ENCODE measurements at places on chromosomes 6 and 20. TPM values are rescaled to one million over a fixed set of nuclear protein-coding genes. Genes with fewer than 3 reads are reported as not detected.

DNA sequence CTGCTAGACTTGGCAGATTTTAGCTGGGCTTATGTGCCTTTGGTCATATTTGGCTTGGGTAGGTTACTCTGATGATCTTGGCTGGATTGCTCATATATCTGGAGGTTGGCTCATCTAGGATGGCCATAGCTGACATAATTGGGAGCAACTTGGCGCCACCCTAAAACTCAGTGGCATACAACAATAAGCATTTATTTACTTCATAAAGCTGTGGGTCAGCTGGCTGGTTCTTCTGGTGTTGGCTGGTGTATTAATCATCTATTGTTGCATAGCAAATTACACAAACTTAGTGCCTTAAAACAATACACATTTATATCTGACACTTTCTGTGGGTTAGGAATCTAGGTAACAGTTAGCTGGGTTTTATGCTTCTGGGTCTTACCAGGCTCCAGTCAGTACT lies 297.3 kb upstream of the JAG1 start:
- DNase-seq, result no peak

GRCh38 chr20:18729231-18729825 lies 84.3 kb upstream of the SCP2D1 start:
- no peak for DNase-seq

GRCh38 chr6:143451531-143451930 lies 926 bp downstream of the PEX3 start:
- no peak for DNase-seq

GRCh38 chr6:37906121-37906520 lies 86.6 kb downstream of the ZFAND3 start:
- DNase-seq, result no peak

GRCh38 chr6:135115834-135116233 lies 61.2 kb upstream of the HBS1L start:
- DNase-seq, result no peak

GRCh38 chr6:148689168-148689567 lies 57.7 kb upstream of the UST start:
- no peak for DNase-seq

NKX2-4 gene
- not detected for total RNA-seq

All from T-cell (primary cell).